ENCODE measurements at places on chromosomes 11 and 22.

- DNase-seq = no peak
Observed at GRCh38 chr11:3134218-3134621, 30.9 kb downstream of the OSBPL5 start.

DNA sequence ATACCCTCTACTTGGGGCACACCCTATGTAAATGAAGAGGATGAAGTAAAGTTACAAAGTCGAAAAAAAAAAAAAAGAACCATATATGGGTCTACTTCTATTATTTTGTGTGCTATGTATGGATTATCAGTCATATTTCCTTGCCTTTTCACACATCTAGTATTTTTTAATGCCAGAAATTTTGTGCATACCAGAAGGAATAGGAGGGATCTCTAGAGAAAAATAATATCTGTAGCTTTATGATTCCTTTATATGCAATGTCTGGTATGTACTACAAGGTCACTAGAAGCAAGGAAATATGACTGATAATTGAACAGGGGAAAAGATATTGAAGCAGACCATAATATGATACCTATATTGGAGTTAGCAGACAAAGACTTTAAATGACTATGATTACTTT lies 713.4 kb downstream of the OPCML start:
- no peak for DNase-seq

DNA sequence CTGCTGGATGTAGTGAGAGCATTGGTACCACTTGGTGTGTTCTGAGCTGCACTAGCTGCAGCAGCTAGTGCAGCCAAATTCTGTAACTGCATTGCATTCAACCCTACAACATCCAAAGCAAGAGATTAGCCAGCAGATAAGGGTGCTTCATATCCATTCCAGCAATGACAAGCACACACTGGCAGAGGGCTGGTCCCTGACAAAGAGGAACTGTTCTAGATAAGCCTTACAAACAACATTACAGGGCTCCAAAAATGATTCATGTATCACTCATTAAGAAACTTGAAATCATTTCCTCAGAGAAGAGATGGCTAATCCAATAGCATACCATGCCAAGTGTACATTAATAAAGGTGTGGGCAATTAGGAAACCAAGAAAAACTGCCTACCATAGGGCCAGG lies 28.4 kb upstream of the RAPSN start:
- DNase-seq = no peak

GRCh38 chr22:42217019-42217751 lies 53.3 kb downstream of the TCF20 start:
- no peak for DNase-seq

DNA sequence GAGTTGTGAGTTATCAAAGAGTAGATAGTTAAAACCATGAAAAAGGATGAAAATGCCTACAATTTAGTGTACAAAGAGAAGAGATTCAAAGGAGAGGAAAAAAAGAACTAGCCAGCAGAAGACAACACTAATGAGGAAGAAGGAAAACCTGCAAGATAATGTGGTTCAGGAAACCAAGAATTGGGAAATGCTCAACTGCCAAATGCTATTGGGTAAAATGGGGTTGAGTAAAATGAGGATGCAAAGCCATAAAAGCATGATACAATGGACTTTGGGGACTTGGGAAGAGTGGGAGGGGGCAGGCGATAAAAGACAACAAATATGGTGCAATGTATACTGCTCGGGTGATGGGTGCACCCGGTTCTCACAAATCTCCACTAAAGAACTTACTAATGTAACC lies 7.6 kb upstream of the OR52K2 start:
- no peak for DNase-seq

DNA sequence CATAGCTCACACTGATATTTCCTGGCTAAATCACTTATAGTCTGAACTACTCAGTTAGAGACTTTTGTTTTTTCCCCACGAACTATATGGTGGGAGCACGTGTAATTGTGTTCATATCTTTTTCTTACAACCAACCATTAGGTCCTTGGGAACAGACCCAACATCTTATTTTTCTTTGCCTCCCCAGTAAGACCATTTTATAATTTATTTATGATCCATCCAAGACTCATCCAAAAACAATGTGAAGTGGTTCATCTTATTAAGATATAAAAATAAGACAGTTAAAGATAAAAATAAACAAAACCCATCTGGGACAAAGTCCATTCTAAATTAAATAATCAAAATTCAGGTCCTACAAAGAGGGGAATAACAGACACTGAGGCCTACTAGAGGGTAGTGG lies 90.8 kb downstream of the FAM168A start:
- DNase-seq = no peak

DNA sequence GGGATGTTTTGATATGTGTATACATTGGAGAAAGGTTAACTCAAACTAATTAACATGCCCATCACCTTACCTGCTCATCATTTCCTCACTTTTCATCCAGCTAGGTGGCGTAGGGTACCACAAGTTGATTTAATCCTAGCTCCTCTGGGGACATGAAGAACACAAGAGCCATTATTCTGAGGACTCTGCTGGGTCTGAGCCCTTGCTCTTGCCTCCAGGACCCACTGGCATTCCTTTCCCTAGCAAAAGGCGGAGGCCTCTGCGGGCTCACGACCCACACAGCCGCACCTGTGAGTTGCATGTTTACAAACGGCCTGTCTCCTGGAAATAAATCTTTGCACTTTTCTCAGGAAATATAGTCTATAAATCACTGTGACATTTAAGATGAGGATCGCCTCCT lies 871.9 kb downstream of the TBC1D22A start:
- DNase-seq = no peak

GRCh38 chr11:34349882-34350281 lies 7.9 kb downstream of the ABTB2 start:
- no peak for DNase-seq

- DNase-seq = no peak
Observed at GRCh38 chr11:95917193-95918036, 6.5 kb downstream of the MTMR2 start.

DNA sequence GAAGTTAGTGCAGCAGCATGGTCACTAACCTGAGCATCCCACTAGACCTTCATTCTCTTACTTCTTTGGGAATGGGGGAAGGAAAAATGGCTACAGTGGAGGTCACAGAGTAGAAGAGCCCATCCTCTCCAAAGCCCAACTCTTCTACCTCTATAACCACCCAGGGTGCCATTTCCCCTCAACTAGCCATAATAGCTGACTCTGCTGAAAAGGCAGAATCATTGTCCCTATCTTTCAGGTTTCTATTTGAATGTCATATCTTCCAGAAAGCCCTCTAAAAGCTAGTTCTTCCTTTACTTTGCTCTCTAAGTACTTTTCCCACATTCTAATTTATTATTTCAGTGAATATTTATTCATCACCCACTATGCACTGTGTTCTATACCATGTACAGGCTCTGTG lies 421.6 kb downstream of the TENM4 start:
- no peak for DNase-seq

DNA sequence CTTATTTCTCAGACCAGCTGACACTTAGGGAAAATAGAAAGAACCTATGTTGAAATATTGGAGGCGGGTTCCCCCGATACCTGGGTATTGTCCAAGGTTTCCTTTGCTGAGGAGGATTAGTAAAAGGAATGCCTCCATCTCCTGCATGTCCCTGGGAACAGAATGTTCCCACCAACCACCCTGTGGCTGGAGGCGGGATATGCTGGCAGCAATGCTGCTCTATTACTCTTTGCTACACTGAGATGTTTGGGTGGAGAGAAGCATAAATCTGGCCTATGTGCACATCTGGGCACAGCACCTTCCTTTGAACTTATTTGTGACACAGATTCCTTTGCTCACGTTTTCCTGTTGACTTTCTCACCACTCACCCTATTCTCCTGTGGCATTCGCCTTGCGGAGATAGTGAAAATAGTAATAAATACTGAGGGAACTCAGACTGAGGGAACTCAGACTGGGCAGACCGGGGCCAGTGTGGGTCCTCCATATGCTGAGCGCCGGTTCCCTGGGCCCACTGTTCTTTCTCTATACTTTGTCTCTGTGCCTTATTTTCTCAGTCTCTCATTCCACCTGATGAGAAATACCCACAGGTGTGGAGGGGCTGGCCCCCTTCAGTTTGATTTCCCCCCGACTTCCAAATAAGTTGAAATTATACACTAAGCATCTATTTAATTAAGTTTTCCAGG lies 32.1 kb downstream of the IGLL1 start:
- no peak for DNase-seq

DNA sequence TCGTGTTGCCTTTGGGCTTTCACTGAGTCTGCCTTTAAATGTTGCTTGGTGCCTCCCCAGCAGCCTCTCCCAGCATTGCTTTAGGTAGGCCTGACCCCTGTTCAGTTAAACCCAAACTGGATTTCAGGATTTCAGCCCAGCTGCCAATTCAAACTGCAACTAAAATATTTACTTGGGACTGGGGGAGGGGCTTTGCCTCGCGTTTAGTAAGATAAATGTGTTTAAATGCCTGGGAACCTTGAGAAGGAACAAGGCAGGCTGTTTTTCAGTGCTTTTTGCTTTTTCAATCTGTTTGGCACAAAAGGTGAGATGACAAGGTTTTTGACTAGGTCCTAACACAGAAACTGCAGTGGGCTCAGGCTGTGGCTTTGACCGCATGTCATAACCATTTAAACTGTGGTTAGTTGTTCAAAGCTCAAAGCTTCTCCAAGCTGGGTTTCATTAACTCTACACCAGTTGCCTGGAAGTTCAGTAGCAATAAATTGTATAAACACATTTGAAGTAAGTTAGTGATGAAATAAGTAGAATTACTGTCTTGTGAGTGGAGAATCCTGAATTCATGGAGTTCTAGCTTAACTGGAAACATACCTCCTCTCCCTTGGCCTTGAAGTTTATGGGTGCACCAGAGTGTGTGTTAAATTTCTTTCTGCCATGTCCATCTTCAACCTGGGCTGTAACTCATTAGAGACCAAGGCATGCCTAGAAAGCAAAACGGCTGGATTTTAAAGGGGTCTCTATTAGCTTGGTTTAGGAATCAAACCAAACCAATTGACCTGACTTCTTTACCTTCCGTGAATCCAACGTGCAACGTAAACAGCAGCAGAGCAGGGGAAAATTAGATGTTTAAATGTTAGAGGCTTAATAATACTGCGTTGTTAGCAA lies 3.6 kb downstream of the PKNOX2 start:
- no peak for DNase-seq
